ENCODE measurements at places on chromosomes 12 and 14.

GRCh38 chr14:34043627-34044372 is 92.9 kb upstream of the EGLN3 start:
- DNase-seq = peak; percentile 78

GRCh38 chr14:68544081-68544892 is 248.6 kb downstream of the ZFP36L1 start:
- no peak for DNase-seq

- DNase-seq = peak; percentile 76
These were observed 103.3 kb upstream of the FKBP4 start for GRCh38 chr12:2691345-2692071.

DNA sequence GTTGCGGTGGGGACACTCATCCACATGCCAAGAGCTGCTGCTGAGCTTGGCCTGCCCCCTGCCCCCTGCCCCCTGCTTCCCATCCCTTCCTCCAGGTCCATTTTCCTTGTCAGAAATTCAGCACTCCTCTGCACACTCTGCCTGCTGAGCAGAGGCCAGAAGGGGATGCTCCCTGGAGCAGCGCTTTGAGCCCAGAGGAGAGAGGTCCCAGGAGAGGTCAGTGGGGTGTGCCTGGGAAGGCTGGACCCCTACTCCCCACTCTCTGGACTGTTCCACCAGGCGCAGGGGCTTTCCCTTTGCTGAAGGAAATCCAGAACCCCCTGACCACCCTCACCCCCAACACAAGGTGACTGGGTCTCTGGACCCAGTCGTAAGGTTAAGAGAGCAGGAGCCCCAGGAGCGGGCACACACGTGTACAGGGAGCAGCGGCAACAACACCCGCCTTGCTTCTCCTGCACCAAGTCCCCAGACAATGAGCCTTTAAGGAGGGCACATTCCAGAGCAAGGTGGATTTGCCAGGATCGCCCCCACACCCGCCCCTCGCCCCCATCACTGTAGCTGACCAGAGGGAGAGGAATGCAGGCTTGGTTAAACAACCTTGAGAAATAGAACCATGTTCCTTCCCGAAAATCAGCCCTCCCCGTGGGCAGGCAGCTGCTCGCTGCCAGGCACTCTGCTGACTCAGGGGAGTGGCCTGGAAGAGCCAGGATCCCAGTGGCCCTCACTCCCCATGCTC is 30.7 kb downstream of the ISCA2 start:
- DNase-seq = no peak

GRCh38 chr12:46783871-46784270 is 41.9 kb downstream of the SLC38A4 start:
- DNase-seq = no peak

GRCh38 chr12:43396671-43397070 is 155.3 kb downstream of the ADAMTS20 start:
- no peak for DNase-seq

GRCh38 chr14:81305743-81306142 is 85.0 kb upstream of the GTF2A1 start:
- DNase-seq = no peak

- no peak for DNase-seq
These were observed 98.9 kb downstream of the RERG start for GRCh38 chr12:15122344-15122743.

DNA sequence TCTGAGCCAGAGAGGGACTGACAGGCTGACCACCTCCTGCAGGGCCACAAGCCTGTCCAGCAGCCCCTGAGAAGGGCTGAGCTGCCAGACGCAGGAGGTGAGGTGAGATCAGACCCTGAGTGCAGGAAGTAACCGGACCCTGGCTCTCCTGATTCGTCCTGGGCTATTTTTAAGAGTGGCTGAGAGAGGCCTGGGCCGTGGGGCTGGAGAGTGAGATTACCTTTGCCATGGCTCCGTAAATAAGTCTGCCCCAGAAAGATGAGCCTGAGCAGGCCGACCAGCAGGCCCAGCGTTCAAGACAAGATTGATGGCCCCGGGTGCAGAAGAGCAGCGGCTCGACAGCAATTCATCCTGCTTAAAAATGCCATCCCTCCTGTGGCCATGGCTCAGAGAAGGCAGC is 54.2 kb downstream of the SPTB start:
- no peak for DNase-seq

DNA sequence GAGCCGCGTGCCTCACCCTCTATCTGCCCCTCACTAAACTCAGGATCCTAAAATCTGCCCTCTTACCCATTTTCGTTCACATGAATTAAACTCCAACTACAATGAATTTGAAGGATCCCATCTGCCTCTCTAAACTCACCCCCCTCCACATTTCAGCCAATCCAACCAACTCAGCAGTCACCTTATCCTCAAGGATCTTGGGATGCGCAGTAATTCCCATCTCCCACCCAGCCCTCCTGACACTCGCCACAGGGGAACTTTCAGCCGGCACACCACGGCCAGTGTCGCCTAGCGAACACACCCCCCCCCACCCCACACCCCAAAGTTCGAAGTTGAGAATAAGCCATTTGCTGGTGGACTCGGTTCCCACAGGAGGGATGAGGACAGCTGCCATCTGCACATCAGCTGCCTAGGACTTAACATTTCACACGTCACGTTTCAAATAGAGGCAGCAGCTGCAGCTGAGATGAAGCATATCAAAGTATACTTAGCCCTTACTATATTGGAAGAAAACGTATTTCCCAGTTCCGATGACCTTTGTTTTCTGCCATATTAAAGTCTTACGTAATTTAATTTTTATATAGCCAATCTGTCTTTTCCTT is 8.7 kb upstream of the SELPLG start:
- DNase-seq = no peak

GRCh38 chr12:62888454-62889110 is 46.4 kb downstream of the PPM1H start:
- no peak for DNase-seq

GRCh38 chr12:122454739-122455138 is 32.3 kb upstream of the CLIP1 start:
- no peak for DNase-seq

DNA sequence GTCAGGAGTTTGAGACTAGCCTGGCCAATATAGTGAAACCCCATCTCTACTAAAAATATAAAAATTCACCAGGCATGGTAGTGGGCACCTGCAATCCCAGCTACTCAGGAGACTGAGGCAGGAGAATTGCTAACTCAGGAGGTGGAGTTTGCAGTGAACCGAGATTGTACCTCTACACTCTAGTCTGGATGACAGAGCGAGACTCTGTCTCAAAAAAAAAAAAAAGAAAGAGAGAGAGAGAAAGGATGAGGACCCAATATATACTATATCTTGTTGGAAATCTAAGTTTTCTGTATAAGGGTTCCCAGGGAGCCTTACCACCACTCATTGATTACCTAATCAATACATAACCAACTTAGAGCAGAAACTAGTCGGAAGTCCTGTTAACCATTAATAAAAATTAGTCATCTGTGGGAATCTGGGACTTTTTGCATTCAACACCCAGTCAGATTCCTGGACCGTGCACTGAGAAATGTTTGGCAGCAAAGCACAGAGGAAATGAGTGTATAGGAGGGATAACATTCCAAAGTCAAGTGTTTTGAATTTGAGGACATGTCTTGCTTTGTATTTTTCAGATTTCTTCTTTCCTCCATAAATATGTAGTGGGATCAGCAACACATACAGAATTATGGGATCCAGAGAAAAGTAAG is 44.8 kb upstream of the NR2C1 start:
- DNase-seq = no peak

DNA sequence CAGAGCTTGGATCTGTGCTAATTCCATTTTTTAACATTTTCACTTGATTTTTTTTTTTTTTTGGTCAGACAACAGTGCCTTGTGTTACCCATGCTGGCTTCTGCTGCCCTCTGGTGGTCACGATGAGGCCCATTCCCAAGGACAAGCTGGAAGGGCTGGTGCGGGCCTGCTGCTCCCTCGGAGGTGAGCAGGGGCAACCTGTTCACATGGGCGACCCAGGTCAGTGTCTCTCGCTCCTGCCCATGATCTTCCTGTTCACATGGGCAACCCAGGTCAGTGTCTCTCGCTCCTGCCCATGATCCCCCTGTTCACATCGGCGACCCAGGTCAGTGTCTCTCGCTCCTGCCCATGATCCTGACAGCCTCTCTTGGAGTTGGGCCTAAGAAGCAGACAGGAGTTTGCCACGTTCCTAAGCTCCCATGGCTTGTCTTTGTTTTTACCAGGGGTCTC is 59.4 kb downstream of the DGLUCY start:
- peak; percentile 64 for DNase-seq

DNA sequence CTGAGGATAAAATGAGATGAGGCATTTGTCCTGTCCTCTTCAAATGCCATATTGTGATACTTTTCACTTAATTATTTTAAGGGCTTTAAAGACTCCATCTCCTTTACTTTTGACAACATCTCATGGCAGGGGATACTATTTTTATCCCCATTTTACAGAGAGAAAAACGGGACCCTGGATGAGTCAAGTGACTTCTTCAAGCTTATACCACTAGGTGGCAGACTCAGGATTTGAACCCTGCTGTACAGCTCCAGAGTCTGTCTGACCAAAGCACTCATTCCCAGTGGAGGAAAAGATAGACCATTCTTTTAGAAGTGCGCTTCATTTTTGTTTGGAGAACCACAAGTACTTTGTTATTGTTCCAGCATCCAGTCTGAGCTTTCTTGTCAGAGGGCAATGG is 1.7 kb upstream of the SMOC1 start:
- no peak for DNase-seq

GRCh38 chr14:96582995-96583394 is 80.8 kb downstream of the PAPOLA start:
- no peak for DNase-seq

GRCh38 chr12:63857771-63858670 is 13.5 kb downstream of the SRGAP1 start:
- DNase-seq = no peak

- DNase-seq = no peak
These were observed 46.8 kb downstream of the RNF34 start for GRCh38 chr12:121446750-121447149.

DNA sequence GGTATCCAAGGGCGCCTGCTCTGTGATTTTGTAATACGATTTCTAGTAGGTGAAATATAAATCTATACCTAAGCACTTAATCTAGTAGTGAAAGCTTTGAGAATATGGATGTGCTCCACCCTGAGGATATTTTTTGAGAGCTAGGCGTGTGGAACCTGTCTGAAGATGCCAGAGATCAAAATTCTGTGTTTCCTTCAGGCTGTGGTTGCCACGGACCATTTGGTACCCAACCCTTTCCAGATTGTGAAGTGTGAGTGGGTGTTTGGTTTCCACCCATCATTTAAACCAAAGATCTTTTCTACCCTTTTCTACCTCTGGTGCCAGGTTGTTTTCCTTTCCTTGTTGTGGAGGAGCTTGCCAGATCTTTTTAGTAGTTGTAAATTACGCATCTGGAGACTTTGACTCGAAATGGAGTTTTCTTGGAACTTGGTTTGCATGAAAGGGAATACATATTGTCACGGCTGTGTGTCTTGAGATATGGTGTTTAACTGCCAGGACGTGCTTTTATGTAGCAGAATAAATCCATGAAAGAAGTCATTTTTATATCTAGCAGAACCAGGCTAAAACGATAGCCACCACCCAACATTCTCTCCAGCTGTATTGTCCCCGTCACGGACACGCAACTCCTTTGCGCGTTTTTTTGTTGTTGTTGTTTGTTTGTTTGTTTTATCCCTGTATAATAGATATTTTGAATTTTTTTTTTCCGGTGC is 2.2 kb downstream of the LRFN5 start:
- DNase-seq = no peak

DNA sequence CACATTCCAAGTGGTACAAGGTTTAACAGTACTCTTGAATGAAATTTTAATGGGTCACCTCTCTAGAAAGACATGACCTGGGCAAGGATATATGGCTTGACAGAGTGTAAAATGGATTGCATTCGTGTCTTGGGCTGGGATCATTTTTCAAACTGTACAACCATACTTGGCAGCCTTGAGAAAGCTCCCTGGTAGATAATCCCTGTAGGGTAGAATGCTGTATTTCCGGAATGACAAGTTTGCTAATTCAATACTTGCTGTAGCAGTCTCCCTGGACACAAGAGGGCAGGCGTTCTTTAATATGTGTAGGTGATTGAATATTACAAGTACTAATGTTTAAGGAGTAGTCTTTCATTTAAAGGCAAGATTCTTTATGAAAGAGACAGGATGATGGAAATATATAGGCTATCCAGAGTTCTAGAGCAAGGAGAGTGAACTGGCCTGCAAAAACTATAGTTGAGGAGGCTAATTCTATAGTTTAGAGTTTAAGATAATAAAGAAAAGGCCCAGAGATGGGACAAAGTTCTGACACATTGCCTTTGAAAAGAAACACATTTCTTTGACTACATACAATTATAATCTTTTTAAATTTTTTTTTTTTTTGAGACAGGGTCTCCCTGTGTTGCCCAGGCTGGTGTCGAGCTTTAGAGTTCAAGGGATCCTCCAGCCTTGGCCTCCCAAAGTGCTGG is 53.4 kb downstream of the PLBD1 start:
- no peak for DNase-seq

DNA sequence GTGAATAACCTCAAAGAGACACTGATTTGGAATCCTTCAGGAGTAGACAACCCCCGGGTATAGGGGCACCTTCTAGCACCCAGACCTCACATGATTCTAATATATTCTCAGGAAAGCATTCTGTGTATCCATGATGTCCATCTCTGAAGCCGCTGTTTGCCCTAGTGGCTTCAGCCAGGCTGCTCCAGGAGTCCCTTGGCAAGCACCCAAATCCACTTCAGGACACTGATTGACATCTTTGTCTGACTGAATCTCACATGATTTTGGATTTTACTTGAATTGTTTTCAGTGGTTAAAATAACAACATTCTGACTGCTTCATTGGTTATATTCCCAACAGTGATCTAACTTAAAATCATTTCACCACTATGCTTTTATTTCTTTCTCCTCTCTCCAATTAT is 390.5 kb upstream of the CLEC14A start:
- DNase-seq = no peak

DNA sequence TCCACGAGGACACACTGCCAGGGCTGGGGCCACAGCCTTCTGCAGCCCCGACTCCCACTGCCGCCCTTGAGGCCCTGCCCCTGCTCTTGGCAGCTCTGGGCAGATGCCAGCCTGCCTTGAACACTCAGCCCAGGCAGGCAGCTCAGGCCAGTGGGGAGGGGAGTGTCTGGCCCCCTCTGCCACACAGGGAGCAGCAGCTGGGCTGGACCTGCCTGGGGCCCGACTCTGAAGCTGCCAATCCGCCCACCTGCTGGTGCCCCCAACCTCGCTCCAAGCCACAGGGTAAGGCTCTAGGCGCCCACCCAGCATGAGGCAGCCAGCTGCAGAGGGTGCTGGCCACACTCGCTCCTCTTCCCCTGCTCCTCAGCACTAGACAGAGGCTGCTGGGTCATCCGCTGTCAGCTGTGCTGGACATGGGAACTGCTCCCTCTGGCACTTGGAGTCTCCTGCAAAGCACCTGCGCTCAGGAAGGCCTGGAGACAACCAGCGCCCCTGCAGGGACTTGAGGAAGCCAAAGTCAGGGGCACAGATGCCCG is 24.6 kb upstream of the NUDT14 start:
- no peak for DNase-seq

GRCh38 chr14:77541905-77542304 is 43.3 kb upstream of the ISM2 start:
- DNase-seq = no peak

GRCh38 chr12:89573051-89573810 is 47.4 kb upstream of the POC1B start:
- no peak for DNase-seq

GRCh38 chr14:39680777-39681176 is 248.5 kb upstream of the FBXO33 start:
- DNase-seq = no peak

GRCh38 chr12:70609203-70609602 is 28.0 kb downstream of the PTPRB start:
- DNase-seq = no peak

Measured in immature natural killer cell (primary cell).